ENCODE measurements at places on chromosomes 12 and 14.
A peak's percentile ranks its signal among the peaks of the same experiment; 100 is the strongest.

- DNase-seq, result no peak
These were observed 621.0 kb downstream of the CCER1 start for GRCh38 chr12:90333939-90334338.

DNA sequence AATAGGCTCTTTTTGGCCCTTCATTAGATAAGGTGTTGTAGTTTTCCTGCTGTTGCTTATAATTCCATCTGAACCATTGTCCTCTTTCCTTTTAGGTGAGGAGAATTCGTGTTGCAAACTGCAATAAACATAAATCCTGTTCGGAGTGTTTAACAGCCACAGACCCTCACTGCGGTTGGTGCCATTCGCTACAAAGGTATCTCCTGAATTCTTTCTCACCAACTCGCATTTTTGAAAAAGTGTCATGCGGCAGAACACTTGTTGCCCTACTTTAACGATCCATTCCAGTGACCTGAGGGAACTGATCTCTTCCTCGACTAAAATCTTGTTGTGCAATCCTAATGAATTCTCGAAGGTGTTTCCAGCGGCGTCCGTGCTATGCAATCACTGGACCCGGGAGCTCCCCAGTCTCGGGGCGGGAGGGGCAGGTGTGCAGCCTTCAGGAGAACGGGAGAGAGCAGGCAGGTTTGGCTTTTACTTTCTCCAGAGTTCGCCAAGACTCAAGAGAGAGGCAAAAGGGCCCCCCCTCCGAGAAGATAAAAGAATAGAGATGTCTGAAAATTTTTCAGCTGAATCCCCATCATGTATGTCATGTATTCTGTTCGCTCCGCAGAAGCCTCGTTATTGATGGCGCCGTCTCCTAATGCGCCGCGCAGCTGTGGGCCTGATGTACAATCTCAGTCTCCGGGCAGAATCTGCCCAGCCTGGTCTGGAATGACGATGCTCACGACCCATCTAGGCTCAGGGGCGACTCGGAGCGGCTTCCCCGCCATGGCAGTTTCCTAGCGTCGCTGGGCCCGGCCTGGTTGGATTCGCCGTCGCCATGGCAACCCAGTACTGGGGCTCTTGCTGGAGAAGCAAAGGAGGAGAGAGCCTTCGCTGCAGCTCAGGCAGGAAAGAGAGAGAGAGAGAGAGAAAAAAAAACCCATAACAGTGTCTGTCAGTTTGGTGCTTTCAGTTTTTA, 38.2 kb downstream of the PLXNC1 start:
- peak; percentile 98 for DNase-seq

GRCh38 chr12:109609342-109609741, 35.7 kb downstream of the MVK start:
- DNase-seq, result no peak

- peak; percentile 86 for DNase-seq
These were observed at the start of gene KIF26A for GRCh38 chr14:104138098-104138717. Gene KIF26A (plus strand): TSS chr14:104138587. CDS start chr14:104138723, 136 bp downstream.
